ENCODE measurements at places on chromosomes 11 and 22. TPM values are rescaled to one million over a fixed set of nuclear protein-coding genes. Genes with fewer than 3 reads are reported as not detected.

The OR4X2 gene
- polyA plus RNA-seq: not detected

DNA sequence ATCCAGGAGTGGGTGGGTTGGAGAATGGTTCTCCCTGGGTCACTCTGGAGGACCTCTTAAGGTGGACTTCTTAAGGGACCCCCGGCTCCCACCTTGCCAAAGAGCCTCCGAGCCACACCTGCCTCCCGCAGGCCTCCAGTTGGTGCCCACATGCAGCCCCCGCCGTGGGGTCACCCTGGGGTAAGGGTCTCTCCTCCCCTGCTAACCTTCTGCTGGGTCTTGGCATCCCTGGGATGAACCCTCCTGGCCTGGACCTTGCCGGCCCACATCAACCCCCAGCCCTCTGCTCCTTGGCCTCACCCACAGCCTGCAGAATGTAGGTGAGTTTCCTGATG lies 12.5 kb upstream of the MUC6 start:
- no peak for DNase-seq

- no peak for DNase-seq
Measured at GRCh38 chr11:21068886-21069285, 399.5 kb downstream of the NELL1 start.

The OR4D5 gene
- not detected for polyA plus RNA-seq

DNA sequence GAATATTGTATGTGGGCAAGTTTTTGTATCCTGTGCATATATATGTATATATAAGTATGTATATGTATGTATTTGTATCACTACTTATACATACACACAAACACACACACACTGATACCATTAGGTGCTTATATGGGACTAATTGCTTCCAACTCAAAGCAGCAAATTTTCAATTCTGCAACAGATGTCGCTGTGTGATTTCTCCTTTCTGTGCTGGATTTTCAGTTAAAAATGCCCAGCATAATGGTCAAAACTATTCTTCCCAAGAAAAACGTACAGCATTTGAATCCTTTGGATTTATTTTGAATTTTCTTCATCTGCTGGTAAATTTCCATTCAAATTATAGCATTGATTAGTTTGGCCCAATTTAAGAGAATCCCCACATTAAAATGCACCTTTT lies 4.3 kb downstream of the CADM1 start:
- DNase-seq: no peak

The SSTR3 gene
- polyA plus RNA-seq: 0.06 TPM

- no peak for DNase-seq
Measured at GRCh38 chr11:109789901-109790300, 303.3 kb upstream of the ZC3H12C start.

The SLC16A8 gene
- 0.11 TPM for polyA plus RNA-seq

DNA sequence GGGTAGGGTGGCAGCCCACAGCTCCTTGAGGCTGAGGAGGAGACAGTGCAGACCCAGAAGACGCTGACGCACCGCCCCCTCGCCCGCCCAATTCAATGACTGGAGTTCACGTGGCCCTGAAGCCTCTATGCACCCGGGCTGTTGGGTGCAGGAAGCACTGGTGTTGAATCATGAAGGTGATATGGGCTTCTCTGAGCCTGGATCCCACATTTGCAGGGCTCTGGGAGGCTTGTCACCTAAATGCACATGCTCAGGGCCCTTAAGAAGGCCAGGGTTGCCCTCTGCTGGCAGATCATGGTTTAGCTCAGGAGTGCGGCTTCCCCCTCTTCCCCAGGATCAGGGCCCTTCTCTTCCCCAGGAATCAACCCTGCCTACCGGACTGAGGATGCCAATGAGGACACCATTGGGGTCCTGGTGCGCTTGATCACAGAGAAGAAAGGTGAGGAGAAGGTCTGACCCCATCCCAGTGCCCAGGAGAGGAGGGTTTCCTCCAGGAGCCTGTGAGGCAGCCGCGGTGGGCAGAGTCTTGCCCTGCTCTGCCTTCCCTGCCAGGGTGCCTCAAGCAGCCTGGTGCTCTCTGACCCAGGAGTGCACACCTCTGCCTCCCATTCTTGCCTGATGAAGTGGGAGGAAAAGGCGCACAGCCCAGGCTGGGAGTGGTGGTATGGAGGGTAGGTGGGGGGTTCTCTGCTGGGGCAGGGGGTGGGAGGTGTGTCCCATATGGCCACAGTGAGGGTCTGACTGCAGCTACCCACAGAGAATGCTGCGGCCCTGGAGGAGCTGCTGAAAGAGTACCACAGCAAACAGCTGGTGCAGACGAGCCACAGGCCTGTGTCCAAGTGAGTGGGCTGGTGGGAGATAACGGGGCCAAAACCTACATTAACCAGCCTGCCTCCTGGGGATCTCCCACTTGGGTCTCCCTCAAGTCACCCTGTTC lies 17.5 kb downstream of the RELT start:
- peak; percentile 59 for DNase-seq

DNA sequence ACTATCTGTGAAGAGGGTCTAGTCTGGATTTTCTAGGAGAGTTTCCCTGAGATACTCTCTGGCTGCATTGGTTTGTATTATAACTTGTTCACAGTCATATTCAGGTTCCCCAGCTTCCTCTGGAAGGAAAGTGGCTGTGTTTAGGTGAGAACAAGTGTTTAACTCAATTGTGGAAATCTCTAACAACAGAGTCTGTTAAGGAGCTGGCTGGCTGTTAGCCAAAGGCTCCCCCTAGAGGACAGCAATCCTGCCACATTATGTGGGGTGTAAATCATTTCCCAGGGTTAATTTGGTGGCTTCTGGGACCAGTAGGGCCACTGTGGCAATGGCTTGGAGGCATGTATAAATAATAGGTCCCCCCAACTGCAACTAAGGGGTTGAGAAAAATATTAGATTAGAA lies 18.4 kb downstream of the MS4A6E start:
- no peak for DNase-seq

DNA sequence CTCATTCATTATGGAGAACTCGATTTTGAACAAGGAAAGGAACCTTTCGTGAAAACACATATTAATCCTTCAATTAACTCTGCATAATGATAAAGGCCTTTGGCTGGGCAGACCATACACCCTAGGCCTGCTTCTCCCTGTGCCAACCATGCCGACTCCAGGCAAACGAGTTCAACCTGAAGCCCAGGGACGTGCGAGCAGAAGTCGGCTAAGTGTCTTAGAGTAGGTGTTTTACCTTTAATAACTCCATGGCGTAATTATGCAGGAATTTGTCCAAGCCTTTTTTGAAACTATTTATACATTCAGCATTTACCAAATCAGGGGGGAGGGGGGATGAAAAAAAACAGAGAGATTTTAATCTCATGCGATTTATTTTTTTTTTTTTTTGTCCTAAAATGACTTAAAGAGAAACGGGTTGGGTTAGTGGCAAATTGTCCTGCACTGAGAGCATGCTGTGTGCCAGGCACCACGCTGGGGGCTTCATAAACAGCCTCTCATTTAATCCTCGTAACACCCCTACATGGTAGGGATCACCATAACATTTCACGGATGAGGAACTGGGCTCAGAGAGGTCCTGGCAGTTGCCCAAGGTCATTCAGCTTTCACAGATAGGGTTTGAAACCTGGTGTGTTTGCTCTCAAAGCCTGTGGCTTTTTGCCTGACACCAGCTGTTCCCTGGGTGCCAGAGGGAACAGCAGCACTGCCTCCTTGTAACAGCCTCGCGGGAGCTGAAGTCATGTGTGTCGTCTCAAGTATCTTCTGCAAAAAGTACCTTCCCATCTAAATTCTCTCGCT lies 423.9 kb downstream of the MN1 start:
- no peak for DNase-seq

The PTPRJ gene
- polyA plus RNA-seq: 5.2 TPM

The TRIM44 gene
- polyA plus RNA-seq: 82.6 TPM

GRCh38 chr11:93732237-93732892 lies 8.9 kb downstream of the TAF1D start:
- DNase-seq: no peak

The NCR3LG1 gene
- 3.6 TPM for polyA plus RNA-seq

The DDB1 gene
- 340 TPM for polyA plus RNA-seq

The CSNK2A3 gene
- polyA plus RNA-seq: 5.2 TPM

DNA sequence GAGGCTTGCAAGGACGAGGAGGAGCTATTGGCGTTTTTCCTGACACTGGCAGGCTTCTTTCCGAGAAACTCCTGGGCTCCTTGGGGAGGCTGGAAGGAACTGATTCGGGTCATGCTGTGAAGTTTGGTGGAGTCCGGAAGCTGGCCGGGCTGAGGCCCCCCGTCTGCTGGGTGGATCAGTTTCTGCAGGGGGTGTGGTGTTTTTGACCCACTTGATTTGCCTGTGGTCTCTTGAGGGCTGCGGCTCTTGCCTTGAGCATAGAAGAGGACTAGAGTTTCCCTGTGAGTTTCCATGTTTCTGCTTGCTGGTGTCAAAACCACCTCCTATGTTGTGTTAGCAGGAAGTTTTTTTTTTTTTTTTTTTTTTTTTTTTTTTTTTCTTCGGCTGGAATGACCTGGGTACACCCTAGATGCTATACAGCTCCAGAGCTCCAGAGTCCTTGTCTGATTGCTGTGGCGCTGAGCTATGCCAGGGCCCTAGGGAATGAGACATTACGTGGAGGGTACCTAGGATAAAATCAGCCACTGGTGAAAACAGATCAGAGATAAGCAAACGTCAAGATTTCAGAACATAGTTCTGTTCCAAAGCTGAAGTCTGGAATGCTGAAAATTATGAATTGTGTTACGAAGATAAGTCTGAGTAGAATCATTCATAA lies 728 bp downstream of the TBC1D22A start:
- DNase-seq: no peak

- no peak for DNase-seq
Measured at GRCh38 chr11:12674571-12674935, 332 bp downstream of the TEAD1 start.

DNA sequence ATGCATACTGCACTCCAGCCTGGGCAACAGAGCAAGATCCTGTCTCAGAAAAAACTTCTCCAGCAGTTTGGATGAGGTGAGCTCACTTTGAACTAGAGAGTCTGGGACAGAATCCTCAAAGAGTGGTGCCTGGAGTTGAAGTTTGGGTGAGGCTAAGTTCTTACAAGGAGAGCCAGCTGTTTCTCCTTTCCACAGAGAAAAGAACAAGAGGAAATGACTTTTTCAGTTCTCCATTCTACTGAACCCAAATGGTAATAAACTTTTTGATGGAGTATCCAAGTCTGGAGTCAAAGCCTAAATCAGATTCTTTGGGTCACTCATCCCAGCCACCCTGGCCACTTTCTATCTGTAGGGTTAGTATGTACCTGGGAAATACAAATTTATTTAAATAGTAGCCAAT lies 102.7 kb downstream of the TRAF6 start:
- no peak for DNase-seq

DNA sequence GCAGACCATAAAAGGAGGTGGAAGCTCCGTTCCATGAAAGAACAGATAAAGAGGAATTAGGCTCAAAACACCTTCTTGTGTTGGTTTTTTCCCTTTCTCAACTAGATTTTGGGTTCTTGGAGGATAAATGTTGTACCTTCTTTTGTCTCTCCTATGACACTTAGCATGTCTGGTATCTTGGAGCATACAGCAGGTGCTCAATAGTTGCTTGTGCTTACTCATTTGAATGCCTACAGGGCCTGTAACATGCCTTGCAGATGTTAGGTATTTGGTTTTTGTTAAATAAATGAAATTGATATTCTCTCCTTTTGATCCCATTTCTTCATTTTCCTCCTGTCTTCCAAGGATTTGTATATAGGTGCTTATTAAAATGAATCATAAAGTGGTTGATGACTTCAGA lies 16.4 kb upstream of the PLET1 start:
- DNase-seq: no peak

DNA sequence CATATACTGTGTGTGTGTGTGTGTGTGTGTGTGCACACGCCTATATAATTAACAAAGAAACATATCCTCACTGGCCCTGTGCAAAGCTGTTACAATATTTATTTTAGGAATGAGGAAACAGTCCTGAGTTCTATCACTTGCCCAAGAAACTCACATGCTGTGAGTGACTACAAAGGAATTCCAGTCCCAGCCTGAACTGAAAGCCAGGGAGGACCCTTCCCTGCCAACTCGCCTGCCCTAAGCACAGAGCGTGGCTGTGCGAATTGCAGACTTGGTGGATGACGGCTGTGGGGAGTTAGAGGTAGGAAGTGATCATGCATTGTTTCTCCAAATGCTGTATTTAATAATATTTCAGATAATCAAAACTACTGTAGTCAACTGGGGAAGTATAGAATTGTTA lies 26.4 kb upstream of the CD5 start:
- DNase-seq: no peak

DNA sequence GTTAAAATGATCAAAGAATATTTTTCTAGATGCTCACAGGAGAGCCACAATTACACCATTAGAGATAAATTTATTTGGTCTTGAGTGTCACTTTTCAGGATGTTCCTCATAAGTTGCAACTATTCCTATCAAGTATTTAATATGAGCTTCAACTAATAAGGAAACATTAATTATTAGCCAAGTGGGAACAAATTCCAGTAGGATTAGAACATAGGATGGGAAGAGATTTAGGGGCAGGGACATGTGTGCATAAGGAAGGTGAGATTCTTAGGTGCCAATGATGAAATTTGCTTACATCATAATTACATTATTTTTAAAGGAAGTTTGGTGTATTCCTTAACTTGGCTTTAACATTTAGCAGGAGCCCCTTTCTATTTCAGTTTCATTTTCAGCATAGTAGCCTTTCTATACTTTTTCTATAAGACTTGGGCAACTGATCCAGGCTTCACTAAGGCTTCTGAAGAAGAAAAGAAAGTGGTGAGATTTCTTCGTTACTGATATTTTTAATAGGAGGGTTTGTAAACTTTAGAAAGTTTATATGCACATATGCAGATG lies 38.8 kb downstream of the CSRP3 start:
- no peak for DNase-seq

DNA sequence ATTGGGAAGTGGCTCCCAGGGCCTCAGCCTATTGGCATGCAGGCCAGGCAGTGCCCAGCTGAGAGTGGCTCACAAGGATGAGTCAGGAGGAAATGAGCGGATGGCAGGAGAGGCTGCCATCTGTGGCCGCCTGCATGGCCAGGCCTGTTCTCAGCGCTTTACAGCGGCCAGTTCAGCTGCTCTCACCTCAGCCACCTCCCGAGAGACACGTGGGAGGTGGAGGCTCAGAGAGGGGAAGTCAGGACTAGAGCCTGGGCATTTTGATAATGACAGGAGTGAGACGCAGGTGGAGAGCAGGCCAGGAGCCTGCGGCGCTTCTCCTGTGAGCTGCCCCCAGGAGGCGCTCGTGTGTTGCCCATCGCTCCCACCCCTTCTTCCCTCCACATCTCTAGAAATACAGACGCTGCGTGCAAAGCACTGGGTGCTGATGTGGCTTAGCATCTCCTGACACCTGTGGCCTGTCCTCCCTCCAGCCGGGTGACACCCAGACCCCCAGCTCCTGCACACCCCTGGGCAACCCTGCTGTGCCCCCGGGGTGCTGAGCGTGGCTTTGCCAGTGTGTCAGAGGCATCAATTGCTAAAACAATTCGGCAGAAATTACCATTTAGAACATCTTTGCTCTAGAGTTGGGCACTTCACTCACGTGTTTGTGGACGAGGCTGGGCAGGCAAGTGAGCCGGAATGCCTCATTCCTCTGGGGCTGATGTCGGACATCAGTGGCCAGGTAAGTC lies 21.4 kb upstream of the PANX2 start:
- DNase-seq: no peak

The CPT1B gene
- 0.99 TPM for polyA plus RNA-seq

- no peak for DNase-seq
Measured at GRCh38 chr11:70688142-70688541, 289.8 kb downstream of the CTTN start.

The SAA2 gene
- polyA plus RNA-seq: not detected

- no peak for DNase-seq
Measured at GRCh38 chr11:45180179-45180847, 33.9 kb downstream of the PRDM11 start.

Data from AG04450 (cell line).